Glutamatergic neuron (in vitro differentiated cells): ENCODE measurements at places on chromosomes 1 and 21. TPM values are rescaled to one million over a fixed set of nuclear protein-coding genes. Genes with fewer than 3 reads are reported as not detected.

DNA sequence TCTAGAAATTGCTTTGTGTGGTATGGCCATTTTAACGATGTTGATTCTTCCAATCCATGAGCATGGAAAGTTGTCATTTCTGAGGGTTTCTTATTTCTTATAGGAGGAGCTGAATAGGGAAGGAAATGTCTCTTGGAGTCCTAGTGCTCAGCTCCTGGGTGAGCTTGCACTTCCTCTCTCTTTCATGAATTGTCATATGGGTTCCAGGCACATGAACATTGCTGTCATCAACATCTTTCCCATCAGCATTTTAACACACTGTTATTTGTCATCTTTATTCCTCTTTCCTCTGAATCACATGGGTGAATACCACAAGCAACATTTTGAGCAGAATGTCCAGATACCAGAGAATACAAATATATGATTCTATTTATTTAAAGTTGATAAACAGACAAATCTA lies 23.4 kb downstream of the SLAMF6 start:
- H3K4me3 ChIP-seq = no peak overlapping the region
- DNase-seq = no peak
- H3K4me1 ChIP-seq = no peaks in the 10 kb centered on the region
- peaks cover 4% of the 10 kb centered on the region for H3K36me3 ChIP-seq

The CHRM3 gene
- total RNA-seq = 1.3 TPM

DNA sequence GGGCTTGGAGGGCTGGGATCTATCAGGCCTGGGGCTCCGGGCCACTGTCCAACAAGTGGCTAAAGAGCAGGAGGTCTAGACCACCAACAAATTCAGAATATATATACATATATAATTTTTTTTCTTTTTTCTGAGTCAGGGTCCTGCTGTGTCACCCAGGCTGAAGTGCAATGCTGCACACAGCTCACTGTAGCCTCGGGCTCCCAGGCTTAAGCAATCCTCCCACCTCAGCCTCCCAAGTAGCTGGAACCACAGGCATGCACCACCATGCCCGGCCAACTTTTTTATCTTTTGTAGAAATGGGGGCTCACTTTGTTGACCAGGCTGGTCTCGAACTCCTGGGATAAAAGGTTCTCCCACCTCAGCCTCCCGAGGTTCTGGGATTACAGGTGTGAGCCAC lies 6.8 kb upstream of the LAPTM5 start:
- peaks cover 17% of the 10 kb centered on the region for H3K4me1 ChIP-seq
- no peaks in the 10 kb centered on the region for H3K27me3 ChIP-seq
- DNase-seq = no peak
- no peak overlapping the region for H3K4me3 ChIP-seq
- H3K27ac ChIP-seq = no peak overlapping the region

DNA sequence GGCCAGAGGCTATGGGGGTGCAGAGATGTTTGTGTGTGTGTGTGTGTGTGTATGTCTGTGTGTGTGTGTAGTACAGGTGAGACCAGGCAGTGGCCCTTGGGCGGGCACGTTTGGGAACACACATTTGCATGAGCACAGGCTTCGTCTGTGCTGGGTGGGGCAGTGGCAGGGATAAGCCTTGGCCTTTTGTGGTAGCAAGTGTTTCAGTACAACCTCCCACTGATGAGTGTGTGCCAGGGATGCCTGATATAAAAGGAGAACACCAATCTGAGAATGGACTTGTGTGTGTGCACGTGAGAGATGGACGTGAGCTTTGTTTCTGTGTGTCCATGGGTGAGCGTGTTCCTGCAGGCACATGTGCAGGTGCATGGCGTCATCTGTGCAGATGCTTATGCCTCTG lies 3.0 kb downstream of the NTRK1 start:
- H3K4me3 ChIP-seq = peak overlapping the region; percentile 97
- peaks cover 16% of the 10 kb centered on the region for H3K27me3 ChIP-seq
- DNase-seq = no peak
- H3K27ac ChIP-seq = peak overlapping the region; percentile 93
- H3K36me3 ChIP-seq = no peaks in the 10 kb centered on the region

DNA sequence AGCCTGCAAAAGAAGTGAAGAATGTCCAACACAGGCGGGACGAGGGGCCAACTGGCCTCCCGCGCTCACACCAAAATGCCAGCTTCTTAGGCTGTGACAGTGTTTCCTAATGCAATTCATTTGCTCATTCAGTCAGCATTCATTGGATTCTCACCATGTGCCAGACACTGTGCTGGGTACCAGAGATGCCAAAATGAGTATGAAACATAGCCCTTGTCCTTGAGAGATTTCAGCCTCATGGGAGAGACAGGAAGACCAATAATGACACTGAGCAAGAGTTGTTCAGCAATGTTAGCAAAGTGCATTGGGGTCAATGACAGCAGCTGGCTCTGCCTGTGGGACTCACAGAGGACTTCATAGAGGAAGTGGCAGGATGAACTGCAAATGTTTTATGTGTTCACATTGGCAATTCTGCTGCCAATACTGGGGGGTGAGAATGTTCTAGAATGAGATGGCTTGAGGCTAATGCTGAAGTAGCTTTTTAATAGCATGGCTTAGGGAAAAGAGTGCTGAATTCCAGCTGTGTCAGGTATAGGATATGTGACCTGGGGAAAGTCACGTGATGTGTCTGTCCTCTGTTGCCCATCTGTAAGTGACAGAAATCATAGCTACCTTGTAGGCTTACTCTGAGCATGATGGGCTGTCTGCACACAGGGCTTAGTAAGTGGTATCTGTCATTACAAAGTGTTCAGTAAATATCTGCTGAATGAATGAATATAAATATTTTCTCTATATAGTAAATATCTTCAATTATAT lies 58.3 kb upstream of the KIF26B start:
- H3K27me3 ChIP-seq = peaks cover 1% of the 10 kb centered on the region
- no peak for DNase-seq
- H3K36me3 ChIP-seq = peaks cover 13% of the 10 kb centered on the region
